Foreskin keratinocyte (primary cell): ENCODE measurements at places on chromosomes 2 and 18.

DNA sequence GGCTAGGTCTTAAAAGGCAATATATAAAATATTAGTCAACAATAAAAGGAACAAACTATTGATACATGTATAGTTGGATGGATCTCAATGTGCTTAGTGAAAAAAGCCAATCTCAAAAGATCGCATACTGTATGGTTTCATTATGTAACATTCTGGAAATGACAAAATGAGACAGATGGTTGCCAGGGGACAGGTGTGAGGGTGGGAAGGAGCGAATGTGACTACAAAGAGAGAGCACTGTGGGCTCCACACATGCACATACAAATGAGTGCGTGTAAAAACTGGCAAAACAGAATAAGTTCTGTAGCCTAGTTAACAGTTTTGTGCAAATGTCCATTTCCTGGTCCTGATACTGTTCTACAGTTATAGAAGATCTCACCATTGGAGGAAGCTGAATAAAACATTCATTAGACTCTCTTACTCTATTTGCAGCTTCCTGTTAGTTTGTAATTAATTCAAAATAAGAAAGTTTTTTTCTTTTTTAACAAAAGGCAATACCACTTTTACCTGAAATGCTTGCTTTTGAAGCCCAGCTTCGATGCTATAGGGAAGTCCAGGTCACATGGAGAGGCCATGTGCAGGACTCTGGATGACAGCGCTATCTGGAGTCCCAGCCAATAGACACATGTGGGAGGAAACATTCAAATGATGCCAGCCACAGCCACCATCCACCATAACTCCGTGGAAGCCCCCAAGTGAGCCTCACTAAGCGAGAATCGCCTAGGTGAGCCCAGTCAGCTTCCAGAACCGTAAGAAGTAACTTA, 21.0 kb upstream of the C2orf80 start:
- no peak for DNase-seq

DNA sequence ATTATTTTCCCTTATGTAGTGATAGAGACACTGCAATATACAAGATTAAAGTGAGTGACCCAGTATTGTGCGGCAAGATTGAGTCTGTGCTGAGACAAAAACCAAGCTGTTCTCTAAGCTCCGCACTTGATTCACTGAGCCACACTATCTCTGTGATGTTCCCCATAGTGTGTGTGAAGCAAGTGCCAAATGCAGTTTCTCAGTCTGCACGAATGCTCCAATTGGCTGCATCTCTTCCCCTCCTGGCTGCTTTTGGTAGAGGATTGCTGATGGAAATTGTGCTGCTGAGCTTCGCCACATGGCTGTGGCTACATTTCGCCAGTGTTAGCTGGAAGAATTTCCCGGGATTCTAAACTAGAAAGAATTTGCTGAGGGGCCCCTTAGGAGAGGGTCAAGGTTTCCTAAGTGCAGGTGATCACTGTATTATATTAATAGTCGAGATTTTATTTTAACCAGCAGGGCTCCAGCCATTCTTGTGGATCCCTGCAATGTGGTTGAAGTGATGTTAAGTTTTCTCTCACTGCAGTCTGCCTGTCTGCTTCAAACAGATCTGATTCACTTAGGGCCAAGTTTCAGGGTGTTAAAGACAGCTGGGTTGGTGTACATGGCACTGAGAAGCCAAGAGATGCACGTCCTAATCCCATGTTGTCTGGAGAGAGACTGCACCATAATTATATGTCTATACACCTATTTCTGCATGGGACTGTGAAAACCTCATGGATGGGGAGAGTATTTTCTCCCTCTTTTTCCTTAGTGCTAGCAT, 317.2 kb downstream of the DCC start:
- DNase-seq = no peak

DNA sequence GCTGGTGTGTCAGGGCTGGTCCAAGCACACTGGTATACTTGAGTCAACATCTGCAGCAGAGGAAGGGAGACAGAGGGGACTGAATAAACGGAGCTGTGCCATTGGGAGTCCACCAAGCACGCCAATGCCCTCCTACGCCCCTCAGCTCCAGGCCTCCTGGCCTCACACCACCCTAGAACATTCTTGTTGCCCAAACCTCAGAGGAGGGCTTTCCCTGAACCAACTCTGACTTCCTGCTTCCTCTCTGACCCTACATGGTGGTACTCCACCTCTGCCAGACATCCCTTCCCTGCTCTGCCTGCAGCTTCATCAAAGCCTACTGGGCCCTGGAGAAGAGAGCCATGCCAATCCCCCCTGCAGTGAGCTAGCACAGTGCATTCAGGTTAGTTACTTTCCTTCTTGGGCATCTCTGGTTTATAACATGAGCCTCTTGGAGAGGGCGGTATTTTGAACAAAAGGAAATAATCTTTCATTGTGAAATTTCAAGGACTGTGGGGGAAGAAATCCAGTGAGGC, 54.4 kb downstream of the ZBTB7C start:
- DNase-seq = no peak

DNA sequence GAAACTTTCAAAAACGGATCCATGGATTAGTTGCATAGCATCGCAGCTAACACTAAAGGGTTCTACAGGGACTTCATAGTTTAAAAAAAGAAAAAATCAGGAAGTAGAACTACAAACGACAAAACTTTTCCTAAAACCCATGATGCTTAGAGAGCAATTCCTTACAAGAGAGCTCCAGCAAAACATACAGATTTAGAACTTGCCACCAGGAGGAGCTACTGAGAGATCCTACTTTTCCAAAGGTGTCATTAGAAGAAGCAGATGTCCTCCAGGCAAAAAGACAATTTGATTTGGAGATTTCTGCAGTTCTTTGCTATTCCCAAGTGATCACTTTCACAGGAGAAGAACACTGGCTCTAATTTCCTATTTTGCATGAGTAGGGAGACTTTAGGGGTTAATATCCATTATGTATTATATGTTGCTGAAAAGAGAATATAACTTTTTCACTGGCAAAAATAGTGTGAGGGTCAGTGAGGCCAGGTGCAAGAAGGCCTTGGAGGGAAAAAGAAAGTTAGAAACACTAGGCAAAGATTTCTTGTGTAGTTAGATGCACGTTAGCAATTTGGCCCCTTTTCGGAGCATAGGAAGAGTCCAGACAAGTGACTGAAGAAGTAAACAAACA, 436.2 kb downstream of the SUCLG1 start:
- peak; percentile 5 for DNase-seq

DNA sequence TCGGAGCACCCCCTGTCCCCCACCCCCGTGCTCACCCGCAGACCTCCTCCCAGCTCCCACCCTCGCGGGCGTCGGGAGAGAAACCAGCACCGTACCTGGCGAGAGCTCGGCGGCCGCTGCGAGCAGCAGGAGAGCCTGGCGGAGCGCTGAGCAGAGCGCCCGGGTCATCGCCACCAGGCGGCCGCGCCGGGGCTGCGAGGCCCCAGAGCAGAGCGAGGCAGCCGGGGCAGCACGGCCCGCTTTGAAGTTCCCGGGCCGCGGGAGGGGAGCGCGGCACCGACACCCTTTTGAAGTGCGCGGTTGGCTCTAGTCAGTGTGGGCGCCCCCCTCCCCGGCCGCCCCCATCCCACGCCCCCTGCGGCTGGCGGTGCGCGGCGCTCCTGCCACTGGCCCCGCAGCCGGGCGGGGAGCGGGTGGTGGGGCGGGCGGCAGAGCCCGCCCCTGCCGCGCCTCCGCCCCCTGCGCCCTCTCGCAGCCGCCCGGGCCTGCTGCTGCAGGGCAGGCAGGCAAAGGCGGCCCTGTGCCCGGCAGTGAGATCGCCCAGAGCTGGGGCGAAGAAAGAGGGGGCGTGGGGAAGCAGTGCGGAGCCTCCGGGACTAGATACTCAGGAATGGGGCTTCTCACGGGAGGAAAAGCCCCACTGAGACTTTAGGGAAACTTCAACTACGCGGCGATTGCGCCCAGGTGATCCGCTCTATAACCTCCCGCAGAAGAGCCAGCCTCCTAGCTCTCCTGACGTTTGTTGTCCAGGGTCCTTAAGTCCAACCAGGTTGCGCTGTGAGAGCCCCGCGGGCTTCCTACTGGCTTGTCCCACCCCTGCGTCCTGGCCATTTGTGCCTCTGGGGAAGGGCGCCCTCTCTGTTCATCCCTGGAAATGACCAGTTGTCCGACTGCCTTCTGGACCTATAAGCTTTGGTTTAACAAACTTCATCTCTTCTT, at the start of gene ACVR1C:
Gene ACVR1C, minus strand, starts transcription at position 388 of the 939 bp plus-strand sequence. Its CDS starts 220 bp downstream, at position 168.
- DNase-seq = peak; percentile 34

DNA sequence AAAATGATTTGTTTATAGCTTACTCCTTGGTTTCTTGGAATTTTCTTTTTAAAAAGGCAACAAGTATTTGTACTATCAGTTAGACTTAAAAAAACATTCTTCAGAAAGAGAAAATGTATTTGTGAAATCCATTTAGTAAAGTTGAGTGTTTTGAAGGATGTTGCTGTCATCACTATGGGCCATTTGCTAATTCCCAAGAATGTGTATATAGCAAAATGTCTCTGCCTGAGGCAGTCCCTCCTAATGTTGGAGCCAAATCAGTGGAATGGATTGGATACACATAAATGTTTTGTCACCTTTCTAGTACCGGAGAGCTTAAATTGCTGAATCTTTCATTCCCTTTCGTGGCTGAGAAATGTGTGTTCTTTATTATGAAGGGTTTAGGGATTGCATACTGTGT, 890.2 kb upstream of the ZEB2 start:
- no peak for DNase-seq

DNA sequence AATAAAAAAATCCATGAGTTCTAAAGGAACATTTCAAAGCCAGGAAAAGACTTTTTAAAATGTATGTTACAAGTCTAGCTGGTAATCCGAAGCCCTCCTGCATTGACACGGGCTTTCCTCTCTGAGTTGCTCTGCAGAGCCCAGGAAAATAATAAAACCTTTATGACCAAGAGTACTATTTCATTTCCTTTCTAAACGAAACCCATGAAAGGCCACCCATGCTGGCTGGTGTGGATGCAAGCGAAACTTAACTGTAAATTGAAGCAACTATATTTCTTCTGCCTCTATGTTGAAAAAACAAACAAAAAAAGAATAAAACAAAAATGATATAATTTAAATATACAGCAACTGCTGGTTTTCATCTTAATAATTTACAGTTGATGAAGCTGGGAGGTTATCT, 41.3 kb upstream of the ZNF532 start:
- no peak for DNase-seq

GRCh38 chr2:212726403-212726802, 187.8 kb upstream of the ERBB4 start:
- peak; percentile 79 for DNase-seq

DNA sequence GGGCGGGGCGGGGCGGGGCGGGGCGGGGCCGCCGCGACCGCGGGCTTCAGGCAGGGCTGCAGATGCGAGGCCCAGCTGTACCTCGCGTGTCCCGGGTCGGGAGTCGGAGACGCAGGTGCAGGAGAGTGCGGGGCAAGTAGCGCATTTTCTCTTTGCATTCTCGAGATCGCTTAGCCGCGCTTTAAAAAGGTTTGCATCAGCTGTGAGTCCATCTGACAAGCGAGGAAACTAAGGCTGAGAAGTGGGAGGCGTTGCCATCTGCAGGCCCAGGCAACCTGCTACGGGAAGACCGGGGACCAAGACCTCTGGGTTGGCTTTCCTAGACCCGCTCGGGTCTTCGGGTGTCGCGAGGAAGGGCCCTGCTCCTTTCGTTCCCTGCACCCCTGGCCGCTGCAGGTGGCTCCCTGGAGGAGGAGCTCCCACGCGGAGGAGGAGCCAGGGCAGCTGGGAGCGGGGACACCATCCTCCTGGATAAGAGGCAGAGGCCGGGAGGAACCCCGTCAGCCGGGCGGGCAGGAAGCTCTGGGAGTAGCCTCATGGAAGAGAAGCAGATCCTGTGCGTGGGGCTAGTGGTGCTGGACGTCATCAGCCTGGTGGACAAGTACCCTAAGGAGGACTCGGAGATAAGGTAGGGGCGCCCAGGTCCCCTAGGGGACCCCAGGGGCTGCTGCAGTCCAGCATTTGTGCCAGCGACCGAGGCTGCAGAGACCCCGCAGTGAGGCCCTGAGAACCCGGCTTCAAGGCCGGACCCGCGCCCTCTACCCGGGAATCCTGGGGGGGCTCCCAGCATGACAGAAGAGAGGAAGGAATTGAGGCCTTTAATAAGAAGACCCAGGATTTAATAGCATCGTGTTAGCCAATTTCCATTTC, at the start of gene KHK:
Gene KHK, plus strand, starts transcription at position 49 of the 870 bp plus-strand sequence. Its CDS starts 488 bp downstream, at position 537.
- peak; percentile 9 for DNase-seq

- peak; percentile 96 for DNase-seq
Observed at GRCh38 chr2:30979822-30980245, 158.4 kb downstream of the GALNT14 start.

DNA sequence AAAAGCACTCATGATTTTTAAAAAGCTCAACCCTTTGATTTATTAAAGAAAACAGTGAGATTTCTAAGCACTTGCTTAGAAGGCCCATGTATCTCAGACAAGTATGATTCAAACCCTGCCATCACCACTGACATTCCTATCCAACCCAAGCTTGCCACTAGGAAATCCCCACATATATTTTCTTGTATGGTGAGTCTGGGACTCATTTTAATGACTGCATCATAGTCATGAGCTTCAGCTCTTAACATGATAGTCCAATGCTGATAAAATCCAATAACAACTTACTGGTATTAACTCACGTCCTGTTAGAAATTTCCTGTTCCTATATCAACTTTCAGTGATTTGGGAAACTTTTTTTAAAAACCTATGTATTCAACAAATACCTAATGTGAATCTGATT, 39.4 kb upstream of the NCKAP5 start:
- peak; percentile 78 for DNase-seq

DNA sequence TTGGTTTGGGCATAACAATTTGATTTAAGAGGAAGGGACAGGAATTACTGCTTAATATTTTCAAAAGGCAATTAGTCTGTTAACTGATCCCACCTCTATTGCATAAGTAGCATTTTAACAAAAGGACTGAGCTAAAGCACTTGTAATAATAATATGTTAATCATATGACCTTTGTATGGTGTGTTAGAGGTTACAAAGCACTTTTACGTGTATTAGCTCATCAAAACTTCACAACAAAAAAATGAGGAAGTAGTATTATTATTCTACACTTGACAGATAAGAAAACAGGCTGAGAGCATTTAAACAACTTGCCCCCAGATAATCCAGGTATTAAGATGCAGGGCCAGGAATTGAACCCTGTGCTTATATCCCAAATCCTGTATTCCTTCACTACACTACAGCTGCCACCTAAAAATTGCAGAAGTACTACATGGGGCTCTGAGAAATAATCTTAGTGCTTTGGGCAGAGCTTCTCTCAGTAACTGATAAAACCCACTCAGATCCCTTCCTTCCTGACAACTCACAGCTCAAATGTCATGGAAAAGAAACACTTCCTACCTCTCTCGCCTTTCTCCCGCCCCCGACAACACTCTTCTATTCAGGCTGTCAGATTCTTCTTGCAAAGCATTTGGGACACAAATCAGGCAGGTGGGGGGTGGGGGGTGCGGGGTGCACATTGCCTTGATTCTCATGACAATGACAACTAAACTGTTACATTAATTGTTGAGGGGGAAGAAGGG, 20.7 kb upstream of the KCTD1 start:
- DNase-seq = no peak

GRCh38 chr18:61635901-61636528, 256.8 kb downstream of the RNF152 start:
- DNase-seq = peak; percentile 23

GRCh38 chr2:48601349-48601748, 16.3 kb upstream of the GTF2A1L start:
- no peak for DNase-seq

DNA sequence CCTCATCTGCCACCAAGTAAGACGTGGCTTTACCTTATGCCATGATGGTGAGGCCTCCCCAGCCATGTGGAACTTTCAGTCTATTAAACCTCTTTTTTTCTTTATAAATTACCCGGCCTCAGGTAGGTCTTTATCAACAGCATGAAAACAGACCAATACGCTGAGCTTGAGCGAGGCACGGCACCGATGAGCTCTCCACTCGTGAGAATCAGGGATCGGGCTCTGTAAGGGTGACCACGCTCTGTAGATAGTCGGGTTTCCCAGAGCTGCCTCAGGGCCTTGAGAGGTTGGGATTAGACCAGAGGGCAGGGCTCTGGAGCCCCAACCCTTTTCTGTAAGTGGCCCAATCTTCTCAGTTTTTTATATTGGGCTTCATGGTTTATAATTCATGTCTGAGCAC, 360.3 kb upstream of the MYT1L start:
- no peak for DNase-seq
